H7 (cell line): ENCODE measurements at places on chromosomes 11 and 22. TPM values are rescaled to one million over a fixed set of nuclear protein-coding genes. Genes with fewer than 3 reads are reported as not detected.

DNA sequence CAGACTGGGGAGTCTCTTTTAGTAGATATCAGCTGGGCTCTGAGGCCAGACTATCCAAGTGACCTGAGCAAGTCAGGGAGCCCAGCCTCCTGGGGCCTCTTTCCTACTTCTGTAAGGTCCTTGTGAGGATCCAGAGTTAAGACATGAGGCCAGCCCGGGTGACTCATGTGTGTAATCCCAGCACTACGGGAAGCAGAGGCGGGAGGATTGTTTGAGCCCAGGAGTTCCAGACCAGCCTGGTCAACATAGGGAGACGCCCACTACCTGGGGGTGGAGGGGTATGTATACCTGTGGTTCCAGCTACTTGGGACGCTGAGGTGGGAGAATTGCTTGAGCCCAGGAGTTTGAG lies 36.9 kb upstream of the POLA2 start:
- DNase-seq = no peak

- DNase-seq = no peak
These were observed 29.3 kb downstream of the SHANK2 start for GRCh38 chr11:71223081-71223405.

The OR5B21 gene
- not detected in 2 replicates for total RNA-seq

- no peak for DNase-seq
These were observed 18.2 kb downstream of the NFAM1 start for GRCh38 chr22:42414021-42414420.
